ENCODE measurements at places on chromosomes 2 and 18. TPM values are rescaled to one million over a fixed set of nuclear protein-coding genes. Genes with fewer than 3 reads are reported as not detected.

GRCh38 chr2:20593072-20594034 lies 57.5 kb downstream of the HS1BP3 start:
- peaks cover 58% of the 10 kb centered on the region for H3K4me1 ChIP-seq
- no peaks in the 10 kb centered on the region for H3K36me3 ChIP-seq
- DNase-seq: peak; percentile 89
- H3K4me3 ChIP-seq: no peak overlapping the region

DNA sequence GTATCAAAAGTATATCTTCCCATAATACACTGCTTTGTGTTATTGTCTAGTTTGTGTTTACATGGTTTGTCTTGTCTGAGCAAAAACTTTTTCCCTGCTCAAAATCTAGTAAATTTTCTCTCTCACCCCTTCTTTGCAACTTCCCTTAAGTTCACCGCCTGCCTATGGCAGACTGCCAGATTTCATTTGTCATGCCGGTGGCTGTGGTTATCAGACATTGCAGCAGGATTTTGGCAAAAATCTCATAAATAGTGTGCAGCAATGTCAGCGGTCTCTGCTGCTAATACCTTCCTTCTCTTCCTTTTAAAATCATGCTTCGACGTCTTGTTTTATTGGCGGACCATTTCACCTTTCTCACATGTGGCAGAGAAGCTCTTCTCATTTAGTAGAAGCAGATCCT lies 45.6 kb upstream of the TMEM178A start:
- H3K36me3 ChIP-seq: no peaks in the 10 kb centered on the region
- H3K4me3 ChIP-seq: no peak overlapping the region
- H3K27ac ChIP-seq: no peak overlapping the region
- no peaks in the 10 kb centered on the region for H3K4me1 ChIP-seq
- no peaks in the 10 kb centered on the region for H3K27me3 ChIP-seq

GRCh38 chr2:227395556-227395955 lies 7.8 kb upstream of the SCYGR1 start:
- H3K36me3 ChIP-seq: no peaks in the 10 kb centered on the region
- no peaks in the 10 kb centered on the region for H3K27me3 ChIP-seq
- no peak for DNase-seq
- H3K27ac ChIP-seq: no peak overlapping the region
- H3K4me3 ChIP-seq: no peak overlapping the region

- no peak overlapping the region for H3K4me3 ChIP-seq
- H3K36me3 ChIP-seq: no peaks in the 10 kb centered on the region
- no peaks in the 10 kb centered on the region for H3K27me3 ChIP-seq
- no peak overlapping the region for H3K27ac ChIP-seq
- no peak for DNase-seq
Observed at GRCh38 chr2:188497726-188498125, 206.1 kb downstream of the GULP1 start.

DNA sequence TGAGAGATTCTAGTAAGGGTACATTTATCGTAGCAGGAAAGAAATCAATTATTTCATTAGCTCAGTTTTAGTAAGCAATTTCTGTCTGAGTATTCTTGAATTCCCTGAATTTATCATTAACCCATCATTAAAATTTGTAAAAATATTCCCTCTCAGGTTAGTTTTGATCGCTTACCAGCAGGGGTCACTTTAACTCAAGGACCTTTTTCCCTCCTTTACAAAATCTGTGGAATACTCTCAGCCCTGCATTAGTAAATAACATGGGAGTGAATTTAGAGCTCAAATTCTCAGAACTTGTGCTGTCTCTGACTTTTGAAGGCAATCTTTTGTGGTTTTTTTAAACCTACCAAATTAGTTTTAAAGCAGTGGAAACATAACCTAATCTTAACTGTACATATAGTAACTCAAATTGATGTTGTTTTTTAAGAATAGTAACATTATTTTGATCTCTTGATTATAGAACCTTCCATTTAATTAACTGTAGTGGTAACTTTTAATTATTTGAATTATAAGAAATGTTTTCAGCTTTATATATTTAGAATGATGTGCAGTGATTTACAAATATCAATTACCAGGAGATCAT lies 97.2 kb downstream of the AGPS start:
- H3K27me3 ChIP-seq: no peaks in the 10 kb centered on the region
- H3K4me1 ChIP-seq: no peaks in the 10 kb centered on the region
- DNase-seq: peak; percentile 75
- no peak overlapping the region for H3K27ac ChIP-seq
- H3K4me3 ChIP-seq: no peak overlapping the region

DNA sequence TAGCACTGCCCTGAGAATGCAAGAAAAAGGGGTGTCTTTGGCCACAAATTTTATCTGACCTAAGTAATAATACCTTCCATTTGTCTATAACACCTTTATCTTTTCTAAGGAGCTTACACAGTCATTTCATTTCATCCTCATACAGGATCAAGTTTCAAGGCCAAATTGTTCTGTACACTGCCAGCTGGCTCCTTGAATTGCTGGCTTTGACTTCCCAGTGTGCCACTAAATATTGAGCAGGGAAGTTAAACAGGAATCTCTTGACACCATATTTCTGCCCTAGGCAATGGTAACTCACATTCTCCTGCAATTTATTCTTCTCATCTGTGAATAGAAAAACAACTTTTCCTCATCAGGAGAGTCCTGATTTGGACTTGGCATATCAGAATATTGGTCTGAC lies 195.1 kb upstream of the LRP1B start:
- H3K4me1 ChIP-seq: no peaks in the 10 kb centered on the region
- H3K4me3 ChIP-seq: no peak overlapping the region
- H3K27ac ChIP-seq: no peak overlapping the region
- H3K27me3 ChIP-seq: no peaks in the 10 kb centered on the region
- no peaks in the 10 kb centered on the region for H3K36me3 ChIP-seq

GRCh38 chr2:108707300-108707699 lies 12.0 kb upstream of the RANBP2 start:
- no peak overlapping the region for H3K27ac ChIP-seq
- no peak overlapping the region for H3K4me3 ChIP-seq

DNA sequence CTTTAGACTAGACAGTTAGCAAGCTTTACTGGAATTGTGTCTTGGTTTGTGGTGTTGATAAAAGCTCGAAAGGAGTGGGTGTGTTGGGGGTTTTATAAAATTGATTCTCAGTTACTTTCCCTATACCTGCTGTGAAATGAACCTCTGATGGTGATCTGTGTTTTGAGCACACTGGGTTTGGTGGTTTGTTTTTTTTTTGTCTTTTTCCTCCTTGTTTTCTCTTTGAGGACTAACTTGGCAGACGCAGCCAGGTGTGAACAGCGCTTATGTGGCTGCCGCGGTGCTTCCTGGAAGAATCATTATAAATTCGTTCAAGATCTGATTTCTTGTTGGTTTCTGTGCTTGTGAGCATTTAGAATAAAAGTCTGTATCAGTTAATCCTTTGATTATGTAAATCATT lies 28.5 kb downstream of the GRHL1 start:
- H3K36me3 ChIP-seq: no peaks in the 10 kb centered on the region
- no peaks in the 10 kb centered on the region for H3K27me3 ChIP-seq
- H3K4me3 ChIP-seq: no peak overlapping the region

GRCh38 chr2:204197336-204198005 lies 260.9 kb downstream of the ICOS start:
- H3K27me3 ChIP-seq: no peaks in the 10 kb centered on the region
- H3K4me3 ChIP-seq: no peak overlapping the region
- H3K27ac ChIP-seq: no peak overlapping the region
- no peaks in the 10 kb centered on the region for H3K36me3 ChIP-seq
- no peak for DNase-seq

GRCh38 chr2:30149976-30150375 lies 3.2 kb downstream of the YPEL5 start:
- H3K27ac ChIP-seq: no peak overlapping the region
- peaks cover 40% of the 10 kb centered on the region for H3K4me1 ChIP-seq
- peaks cover 27% of the 10 kb centered on the region for H3K36me3 ChIP-seq
- no peak overlapping the region for H3K4me3 ChIP-seq
- no peaks in the 10 kb centered on the region for H3K27me3 ChIP-seq

- peaks cover 8% of the 10 kb centered on the region for H3K4me1 ChIP-seq
- H3K27ac ChIP-seq: no peak overlapping the region
- no peaks in the 10 kb centered on the region for H3K36me3 ChIP-seq
- no peaks in the 10 kb centered on the region for H3K27me3 ChIP-seq
- no peak overlapping the region for H3K4me3 ChIP-seq
Observed at GRCh38 chr18:3923750-3924149, 473.8 kb downstream of the TGIF1 start.

- DNase-seq: no peak
- H3K4me1 ChIP-seq: peaks cover 49% of the 10 kb centered on the region
- no peak overlapping the region for H3K4me3 ChIP-seq
- no peak overlapping the region for H3K27ac ChIP-seq
Observed at GRCh38 chr2:27960237-27960912, 69.8 kb downstream of the BABAM2 start.

GRCh38 chr2:30655660-30656059 lies 151.6 kb downstream of the CAPN13 start:
- no peaks in the 10 kb centered on the region for H3K4me1 ChIP-seq
- H3K36me3 ChIP-seq: no peaks in the 10 kb centered on the region
- no peak overlapping the region for H3K27ac ChIP-seq
- no peaks in the 10 kb centered on the region for H3K27me3 ChIP-seq

GRCh38 chr2:71471276-71471675 lies 17.9 kb downstream of the DYSF start:
- no peak overlapping the region for H3K4me3 ChIP-seq
- DNase-seq: no peak
- H3K27ac ChIP-seq: no peak overlapping the region
- H3K4me1 ChIP-seq: peaks cover 6% of the 10 kb centered on the region
- peaks cover 32% of the 10 kb centered on the region for H3K27me3 ChIP-seq

Gene CNDP1
- total RNA-seq: not detected

Gene SERPINB12
- not detected for total RNA-seq

Gene GPR155
- total RNA-seq: 0.87 TPM

Gene EIPR1
- total RNA-seq: 17.1 TPM

Gene ARHGAP28
- 20.7 TPM for total RNA-seq

Gene CDKL4
- not detected for total RNA-seq

Gene PLGLB2
- total RNA-seq: not detected

Gene PLEKHH2
- 64.3 TPM for total RNA-seq

Gene MROH2A
- total RNA-seq: 4.0 TPM

Gene KCNK3
- total RNA-seq: 22.8 TPM

Gene LDLRAD4
- total RNA-seq: 8.8 TPM

Gene KLHL29
- 6.6 TPM for total RNA-seq

Gene HS6ST1
- 20.7 TPM for total RNA-seq

Gene PIKFYVE
- total RNA-seq: 33.2 TPM

Gene POLR1A
- 6.4 TPM for total RNA-seq

Gene MRPL44
- 10.6 TPM for total RNA-seq
